RWPE2 (cell line): ENCODE measurements at places on chromosomes 3 and 15.

GRCh38 chr3:99474776-99475175 lies 163.6 kb upstream of the COL8A1 start:
- DNase-seq: no peak

DNA sequence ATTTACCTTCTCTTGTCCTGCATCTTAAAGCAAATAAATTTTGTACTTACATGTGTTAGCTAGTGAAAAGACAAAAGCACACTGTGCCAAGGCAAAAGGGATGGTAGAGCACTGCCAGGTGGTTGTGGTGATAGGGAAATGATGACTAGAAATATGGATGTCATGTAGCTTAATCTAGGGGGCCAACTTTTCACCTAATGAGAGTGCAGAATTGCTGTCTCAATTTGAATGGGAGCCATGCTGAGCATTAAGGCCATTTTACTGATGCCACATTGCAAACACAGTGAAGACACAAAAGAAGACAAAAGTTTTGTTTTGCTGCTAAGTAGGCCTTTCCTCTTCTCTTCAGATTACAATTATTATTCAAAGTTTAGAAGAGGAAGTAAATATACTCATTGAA lies 274.7 kb downstream of the PDCD6IP start:
- DNase-seq: no peak

- DNase-seq: no peak
These were observed 67.5 kb upstream of the P3H2 start for GRCh38 chr3:190188197-190188596.

GRCh38 chr3:142977399-142977728 lies 13.9 kb upstream of the PAQR9 start:
- no peak for DNase-seq

GRCh38 chr3:61152071-61152470 lies 99.2 kb downstream of the FHIT start:
- DNase-seq: no peak

- DNase-seq: no peak
These were observed 119.0 kb downstream of the AKAP13 start for GRCh38 chr15:85499371-85499887.

DNA sequence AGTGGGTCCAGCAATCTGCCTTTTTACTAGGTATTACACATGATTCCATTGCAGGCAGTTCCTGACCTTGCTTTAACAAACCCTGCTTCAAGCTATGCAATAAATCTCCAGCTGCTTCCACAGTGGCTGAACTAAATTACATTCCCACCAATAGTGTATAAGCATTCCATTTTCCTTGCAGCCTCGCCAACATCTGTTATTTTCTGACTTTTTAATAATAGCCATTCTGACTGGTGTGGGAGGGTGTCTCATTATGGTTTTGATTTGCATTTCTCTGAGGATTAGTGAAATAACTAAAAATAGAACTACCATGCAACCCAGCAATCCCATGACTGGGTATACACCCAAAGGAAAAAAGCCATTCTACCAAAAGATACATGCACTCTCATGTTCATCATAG lies 36.4 kb upstream of the DNAJC13 start:
- no peak for DNase-seq

DNA sequence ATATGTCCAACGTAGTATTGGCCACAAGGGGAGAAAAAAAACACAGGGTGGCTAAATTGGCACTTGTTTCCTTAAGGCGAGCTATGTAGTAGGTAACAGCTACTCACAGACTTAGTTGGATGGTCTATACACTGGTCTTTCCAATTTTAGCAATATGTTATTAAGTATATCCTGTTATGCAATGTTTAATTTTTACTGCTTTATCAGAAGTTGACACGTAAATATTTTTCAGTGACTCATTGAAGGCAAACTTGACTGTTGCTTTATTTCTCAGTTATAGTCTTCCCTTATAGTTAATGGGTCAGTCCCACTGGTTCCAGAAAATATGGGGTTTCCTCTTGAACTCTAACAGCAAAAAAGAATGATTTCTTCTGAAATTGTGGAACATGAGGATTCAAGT lies 46.5 kb downstream of the ADPGK start:
- no peak for DNase-seq

- DNase-seq: no peak
These were observed 240.7 kb upstream of the UMPS start for GRCh38 chr3:124489506-124489905.
